ENCODE measurements at places on chromosomes 7 and 10.
A peak's percentile ranks its signal among the peaks of the same experiment; 100 is the strongest.

- DNase-seq, result no peak
These were observed 1.7 kb upstream of the STK32C start for GRCh38 chr10:132309471-132309865.

DNA sequence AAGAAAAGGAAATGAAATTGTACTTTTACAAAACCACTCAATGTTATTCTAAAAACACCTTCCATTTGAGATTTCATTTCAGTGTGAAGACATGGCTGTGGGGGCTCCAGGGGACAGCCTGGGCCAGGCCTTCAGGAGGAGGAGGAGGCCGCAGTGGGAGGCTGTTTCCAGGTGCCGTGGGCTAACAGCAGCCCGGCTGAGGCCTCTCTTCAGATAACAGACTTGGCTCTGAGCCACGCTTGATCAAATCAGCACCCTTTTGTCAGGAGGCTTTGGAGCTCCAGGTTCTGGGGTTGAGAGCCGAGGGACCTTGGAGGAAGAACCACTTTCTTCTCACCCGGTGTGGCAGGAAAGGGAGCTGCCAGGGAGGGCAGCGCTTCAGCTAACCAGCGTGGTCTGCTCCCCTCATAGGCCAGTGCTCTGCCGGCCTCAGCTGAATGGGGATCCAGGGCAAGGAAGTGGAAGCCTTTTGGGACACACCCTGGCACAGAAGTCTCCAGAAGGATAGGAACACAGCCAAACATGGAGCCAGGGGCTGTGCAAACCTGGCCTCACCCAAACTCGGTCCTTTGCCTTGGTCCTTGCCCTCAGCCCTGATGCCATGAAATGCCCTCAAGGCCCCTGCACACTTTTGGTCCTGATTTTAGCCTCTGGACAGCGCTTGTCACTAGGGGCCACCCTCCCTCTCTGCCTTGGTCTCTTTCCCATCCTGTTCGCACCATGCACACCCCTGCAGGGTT, 23.5 kb upstream of the CHST15 start:
- DNase-seq, result no peak

GRCh38 chr7:50594136-50594535, 28.9 kb upstream of the DDC start:
- DNase-seq, result no peak

DNA sequence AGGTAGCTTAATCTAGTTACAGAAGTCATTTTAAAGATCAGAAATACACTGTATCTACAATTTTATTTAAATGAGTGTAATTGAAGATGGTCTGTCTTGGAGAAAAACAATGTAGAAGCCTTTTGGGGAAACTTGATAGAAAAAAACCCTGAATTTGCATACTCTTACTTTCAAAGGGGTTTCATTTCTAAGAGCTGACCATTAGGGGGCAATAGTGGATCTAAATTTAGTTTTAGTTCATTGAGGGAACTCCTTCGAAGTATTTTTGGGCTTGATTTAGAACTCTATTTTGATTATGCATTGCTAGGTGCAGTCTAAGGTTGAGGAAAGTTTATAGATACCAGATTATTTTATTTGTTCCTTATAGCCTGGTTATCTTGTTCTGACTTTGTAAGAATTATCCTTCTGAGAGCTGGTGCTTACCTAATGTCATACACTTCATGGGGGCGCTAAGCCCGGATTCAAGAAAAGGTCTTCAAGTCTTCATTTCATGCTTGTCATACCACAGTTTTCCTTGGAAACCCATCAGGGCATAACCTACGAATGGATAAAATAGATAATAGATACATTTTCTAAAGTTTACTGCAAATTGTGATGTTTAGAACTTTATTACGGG, 69.1 kb upstream of the MXI1 start:
- peak; percentile 36 for DNase-seq

All from fibroblast of skin of left biceps (primary cell).